GM04503 (cell line): ENCODE measurements at places on chromosomes 5 and 9.

- DNase-seq, result peak; percentile 18
Observed at GRCh38 chr5:109876941-109877669, 187.4 kb downstream of the MAN2A1 start.

GRCh38 chr5:110803467-110804326 is 64.9 kb downstream of the SLC25A46 start:
- no peak for DNase-seq

- no peak for DNase-seq
Observed at GRCh38 chr5:138544181-138545134, 1.4 kb upstream of the ETF1 start.

DNA sequence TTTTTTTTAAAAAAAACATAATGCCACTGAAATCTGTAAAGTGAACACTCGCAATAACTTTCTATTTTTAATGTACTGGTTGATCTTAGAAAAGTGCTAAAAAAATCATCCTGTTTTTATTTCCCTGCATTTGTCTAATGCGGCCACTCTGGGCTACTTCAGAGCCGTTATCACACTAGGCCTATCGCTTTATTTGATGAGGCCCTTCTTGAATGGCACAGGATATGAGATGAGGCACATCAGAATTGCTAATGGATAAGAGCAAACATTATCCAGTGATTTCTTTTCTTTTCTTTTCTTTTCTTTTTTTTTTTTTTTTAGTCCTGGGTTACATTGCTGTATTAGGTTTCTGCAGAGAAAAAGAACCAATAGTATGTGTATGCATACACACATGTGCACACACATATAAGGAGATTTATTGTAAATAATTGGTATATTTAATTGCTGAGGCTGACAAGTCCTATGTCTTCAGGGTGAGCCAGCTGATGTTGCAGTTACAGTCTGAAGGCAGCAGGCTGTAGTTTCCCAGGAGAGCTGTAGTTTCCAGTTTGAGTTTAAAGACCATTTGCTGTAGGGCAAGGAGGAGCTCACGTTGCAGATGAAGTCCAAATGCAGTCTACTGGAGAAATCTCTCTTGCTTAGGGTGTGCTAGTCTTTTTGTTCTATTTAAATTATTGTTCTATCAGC is 391.7 kb downstream of the MED10 start:
- DNase-seq, result no peak

DNA sequence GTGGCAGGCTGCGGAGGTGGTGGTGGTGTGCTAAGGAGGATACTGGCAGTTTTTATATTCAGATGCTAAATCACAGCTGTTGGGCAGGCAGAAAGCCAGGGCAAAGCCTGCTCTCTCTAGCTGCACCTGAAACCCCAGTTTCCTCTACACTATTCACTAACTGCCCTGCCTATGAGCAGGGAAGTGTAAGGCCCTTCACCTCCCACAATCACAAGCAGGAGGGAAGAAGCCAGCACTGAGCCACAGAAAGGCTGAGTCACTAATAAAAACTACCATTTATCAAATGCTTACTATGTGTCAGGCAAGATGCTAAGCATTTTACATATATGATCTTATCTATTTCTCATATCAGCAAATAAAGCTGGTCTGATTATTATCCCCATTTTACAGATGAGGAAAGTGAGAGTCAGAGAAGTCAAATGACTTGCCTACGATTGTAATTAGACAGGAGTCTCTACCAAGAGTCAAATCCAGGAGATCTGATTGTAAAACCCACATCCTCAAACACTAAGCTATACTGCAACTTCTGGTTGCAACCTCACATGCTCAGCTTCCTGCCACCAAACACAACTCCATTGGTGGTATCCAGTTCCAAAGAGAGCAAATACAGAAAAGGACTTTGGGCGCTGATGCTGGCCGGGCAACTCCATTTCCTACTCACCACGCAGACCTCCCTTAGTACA is 17.7 kb upstream of the IL6ST start:
- DNase-seq, result no peak

DNA sequence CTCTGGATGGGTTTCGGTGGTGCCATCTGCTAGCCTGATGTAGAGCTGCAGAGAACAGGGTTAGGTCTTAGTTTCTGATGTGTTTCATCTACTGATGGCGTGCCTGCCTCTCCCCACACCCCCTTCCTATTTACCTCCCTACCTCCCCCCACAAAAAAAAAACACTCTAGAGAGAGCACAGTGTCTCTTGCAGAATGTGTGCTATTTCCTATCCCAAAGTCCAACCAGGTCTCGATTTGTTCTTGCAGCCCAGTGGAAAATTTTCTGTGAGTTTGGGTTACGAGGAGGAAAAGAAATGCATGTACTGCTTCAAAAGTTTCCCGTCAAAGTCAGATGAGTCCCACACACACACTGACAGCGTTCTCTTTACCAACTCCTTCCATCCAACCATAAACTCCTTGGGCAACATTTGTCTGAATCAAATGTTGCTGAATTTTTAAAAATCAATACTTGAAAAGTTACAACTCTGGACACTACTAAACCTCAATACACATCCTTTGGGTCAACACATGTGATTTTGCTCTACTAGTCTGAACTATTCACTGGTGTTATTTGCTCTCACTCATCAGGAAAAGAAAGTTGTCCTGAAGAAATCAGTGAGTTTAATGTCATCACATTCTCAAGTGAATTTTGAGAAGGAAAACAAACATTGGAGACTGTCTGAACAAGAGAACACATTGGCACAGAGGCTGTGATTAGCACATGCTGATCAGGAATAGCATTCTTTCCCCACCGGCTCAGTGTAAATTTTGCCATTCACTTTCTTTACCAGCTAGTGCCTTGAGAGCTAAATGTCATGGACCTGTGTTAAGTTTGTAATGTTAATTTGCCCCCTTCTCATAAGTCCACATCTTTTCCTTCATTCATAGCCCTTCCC is 84.1 kb downstream of the MAMDC2 start:
- DNase-seq, result no peak

GRCh38 chr5:172806897-172807672 is 27.0 kb upstream of the ERGIC1 start:
- DNase-seq, result no peak

DNA sequence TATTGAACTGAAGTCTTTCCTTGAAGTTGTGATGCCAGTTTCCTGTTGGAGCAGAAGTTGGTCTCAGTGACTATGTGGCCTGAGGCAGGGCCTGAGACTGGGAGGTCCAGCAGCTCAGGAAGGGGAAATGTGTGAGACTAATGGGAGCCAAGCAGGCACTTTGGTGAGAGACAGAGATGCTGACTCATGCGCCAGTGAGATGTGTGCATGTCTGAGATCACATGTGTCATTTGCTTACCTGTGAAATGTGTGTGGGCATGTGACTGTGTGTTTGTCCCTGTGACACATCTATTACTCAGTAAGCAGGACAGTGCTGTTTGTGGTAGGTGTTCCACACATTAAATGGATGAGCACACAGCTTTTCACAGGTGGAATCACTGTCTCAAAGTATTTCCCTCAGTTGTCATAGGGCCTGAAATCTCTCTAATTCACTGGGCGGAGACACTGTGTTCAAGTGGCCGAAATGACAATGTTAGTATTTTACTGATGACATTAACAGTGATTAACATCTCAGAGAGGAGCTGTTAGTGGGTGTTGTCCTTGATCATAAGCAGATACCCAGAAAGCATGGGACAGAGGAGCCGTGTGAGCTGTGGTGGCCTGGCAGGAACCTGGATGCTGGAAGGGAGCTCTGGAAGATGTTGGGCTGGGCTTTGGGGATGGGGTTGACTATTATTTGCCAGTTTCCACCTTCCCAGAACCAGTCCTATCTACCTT is 7.4 kb downstream of the NPR2 start:
- DNase-seq, result no peak

GRCh38 chr9:122084026-122084675 is 9.0 kb downstream of the TTLL11 start:
- DNase-seq, result no peak

DNA sequence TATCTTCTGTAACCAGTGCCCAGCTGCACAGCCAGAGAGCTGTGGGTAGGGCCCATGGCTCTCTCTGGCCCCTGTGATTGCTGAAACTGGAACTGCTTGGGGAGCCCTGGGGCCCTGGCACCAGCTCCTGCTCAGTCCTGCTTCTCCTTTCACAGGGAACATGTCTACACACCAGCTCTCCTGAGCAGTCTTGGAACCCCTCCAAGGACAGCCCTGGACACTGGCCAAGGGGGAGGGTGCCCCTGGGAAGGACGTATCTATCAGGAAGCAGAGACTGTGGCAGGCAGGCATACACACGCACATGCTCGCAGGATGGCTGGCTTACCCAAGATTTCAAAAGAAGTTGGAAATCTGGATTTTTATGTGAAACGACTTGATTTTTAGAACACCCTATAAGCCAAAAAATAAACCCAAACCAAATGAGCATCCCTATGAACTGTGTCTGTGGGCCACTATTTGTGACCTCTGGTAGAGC is 8.8 kb upstream of the TRAF1 start:
- peak; percentile 58 for DNase-seq

DNA sequence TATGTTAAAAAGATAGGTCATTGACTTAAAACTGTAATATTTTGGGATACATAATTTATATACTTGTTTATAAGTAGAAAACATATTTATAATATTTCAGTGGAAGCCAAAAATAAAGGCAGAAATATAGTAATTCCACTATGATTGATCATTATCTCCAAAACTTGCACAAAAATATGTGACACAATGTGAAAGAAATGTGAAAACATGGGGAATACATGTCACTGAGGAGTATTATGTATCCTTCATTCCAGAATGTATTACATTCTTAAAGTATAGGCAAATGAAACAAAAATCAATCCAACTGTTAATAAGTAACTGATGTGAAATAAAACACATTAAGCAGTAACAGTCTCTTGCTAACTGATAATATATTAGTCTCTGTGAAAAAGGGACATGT is 236.7 kb downstream of the CDH18 start:
- DNase-seq, result no peak

- no peak for DNase-seq
Observed at GRCh38 chr5:56434986-56435385, 201.9 kb upstream of the ANKRD55 start.

DNA sequence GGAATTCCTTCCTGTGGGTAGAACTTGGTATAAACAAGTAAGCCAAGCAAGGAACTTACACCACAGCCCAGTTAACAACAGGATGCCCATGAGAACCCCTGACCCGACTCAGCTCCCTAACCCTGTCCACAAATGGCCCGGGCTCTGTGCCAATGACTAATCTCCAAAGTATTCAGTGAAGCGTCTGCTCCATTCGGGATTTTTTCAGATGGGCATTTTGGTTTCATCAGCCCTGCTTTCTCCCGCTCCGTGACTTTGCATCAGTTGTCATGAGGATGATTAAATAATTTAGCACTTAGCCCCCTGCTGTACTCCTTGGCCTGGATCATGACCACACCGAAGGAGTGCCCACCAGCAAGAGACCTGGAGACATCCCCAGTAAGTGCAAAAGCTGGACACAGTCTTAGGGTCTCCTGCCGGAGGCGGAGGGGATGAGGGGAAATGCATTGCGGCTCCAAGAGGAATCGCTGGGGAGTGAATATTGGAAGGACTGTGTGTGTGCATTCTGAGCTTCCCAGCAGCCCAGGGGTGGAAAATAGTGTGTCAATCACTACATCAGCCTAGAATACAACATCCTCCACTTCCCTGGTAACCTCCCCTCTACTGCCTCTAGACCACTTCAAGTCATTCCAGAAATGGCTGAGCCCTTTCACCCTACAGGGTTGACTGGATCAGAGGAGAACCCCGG is 41.4 kb upstream of the DNAH5 start:
- DNase-seq, result peak; percentile 73

GRCh38 chr5:89120719-89121118 is 237.7 kb upstream of the MEF2C start:
- no peak for DNase-seq

GRCh38 chr5:83972236-83972635 is 251.6 kb upstream of the HAPLN1 start:
- no peak for DNase-seq

GRCh38 chr5:134586866-134587524 is 45.6 kb downstream of the SAR1B start:
- no peak for DNase-seq

DNA sequence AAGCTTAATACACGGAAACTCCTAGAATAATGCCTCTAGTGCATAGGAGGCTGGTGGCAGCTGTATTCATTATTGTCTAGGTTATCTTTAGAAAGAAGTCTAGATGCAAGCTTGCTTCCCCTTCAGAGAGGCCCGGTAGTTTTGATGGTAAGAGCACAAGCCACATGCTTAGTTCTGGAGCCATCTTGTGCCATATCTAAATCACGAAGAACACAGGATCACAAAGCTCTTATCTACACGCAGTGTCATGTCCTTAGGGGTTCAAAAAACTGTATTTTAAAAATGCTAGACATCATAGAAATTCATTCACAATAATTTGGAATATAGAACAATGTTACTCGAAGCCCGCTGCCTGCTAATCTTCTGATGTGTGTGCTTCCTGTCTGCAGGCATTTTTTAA is 6.2 kb downstream of the CACFD1 start:
- no peak for DNase-seq

GRCh38 chr9:104412238-104412637 is 91.8 kb upstream of the OR13F1 start:
- DNase-seq, result no peak

DNA sequence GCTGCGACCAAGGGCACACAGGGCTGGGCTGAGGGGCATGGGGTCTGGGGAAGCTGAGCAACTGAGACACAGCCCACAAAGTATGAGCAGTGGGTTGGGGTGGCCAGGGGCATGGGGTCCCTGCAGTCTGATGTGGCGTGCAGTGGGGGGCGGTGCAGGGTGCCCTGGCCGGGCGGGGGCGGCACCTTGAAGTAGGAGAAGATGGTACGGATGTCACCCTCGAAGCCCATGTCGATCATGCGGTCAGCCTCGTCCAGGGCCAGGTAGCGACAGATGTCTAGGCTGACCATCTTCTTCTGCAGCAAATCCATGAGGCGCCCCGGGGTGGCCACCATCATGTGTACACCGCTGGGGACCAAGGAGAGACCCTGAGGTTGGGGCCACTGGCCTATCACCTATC is 3.3 kb downstream of the DDX41 start:
- no peak for DNase-seq

DNA sequence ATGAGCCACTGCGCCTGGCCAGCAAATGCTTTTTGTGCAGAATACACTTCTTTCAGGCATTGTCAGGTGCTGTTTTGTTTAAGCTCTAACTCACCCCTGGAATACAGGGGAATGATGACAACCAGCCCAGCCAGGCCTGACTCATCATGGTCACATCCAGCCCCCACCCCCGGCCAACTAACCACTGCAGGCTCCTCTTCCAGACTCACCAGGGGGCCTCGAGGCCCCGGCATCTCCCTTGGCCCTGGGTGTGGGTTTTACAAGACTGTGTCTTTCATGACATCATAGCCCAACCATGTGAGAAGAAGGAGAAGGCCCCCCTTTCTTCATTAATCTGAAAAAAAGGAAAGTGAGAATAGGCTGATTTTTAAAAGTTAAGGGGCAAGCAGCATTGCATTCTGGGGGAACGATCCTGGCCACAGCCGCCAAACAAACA is 35.5 kb downstream of the OLFML2A start:
- DNase-seq, result peak; percentile 64

DNA sequence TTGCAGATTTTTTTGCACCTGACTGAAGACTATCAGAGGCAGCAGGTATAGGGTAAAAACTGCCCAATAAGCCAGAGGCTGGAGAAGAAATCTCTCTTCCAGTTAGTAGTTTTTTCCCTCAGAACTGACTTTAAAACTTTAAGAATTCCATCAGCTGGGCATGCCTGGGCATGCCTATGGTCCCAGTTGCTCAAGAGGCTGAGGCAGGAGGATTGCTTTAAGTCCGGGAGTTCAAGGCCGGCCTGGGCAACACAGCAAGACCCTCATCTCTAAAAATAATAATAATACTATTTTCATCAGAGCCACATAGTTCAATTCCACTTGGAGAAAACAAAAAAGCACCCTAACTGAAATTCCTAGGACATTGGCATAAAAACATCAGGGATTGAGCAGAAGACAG is 30.3 kb downstream of the SUSD1 start:
- no peak for DNase-seq

GRCh38 chr9:21994556-21995005 is at the start of gene CDKN2B-AS1:
CDKN2B-AS1 (plus strand) TSS chr9:21994791.
- no peak for DNase-seq
